ENCODE measurements at places on chromosomes 11 and 22.

DNA sequence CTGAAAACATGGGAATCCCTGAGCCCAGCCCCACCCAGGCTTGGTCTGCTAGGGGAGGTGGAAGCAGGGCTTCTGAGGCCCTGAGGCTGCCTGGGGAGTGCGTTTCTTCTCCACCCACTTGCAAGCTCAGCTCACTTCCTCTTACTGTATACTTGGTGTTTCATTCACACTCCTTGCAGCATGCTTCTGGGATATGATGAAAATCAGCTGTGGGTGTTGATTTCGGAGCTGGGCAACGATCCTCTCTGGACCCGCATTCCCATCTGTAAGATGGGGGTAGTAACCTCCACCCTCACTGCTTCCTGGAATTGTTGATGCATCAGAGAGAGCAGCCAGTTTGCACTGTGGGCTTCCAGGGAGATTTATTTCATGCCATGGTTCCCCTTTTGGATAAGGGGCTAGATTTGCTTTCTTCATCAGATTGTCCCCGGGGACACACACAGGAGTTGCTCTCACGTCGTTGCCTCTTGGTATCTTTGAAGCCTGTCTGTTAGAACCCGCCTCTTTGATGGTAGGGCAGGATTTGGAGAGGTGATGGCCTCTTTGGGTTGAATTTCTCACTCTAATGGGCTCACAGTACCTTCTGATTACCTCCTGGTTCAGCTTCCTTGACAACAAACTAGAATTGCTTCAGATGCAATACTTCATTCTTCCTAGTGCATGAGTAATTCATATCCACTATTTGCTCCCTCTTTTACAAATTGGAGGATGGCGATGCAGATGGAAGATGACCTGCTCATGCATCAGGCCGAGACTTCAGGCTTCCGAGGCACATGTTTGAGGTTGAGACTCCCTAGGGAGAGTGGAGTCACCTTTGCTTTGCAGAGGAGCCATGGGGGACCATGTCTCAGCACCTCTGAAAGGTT, 40.4 kb downstream of the BCR start:
- DNase-seq: peak; percentile 37

- no peak for DNase-seq
These were observed 37.2 kb downstream of the CKAP5 start for GRCh38 chr11:46808799-46809431.

DNA sequence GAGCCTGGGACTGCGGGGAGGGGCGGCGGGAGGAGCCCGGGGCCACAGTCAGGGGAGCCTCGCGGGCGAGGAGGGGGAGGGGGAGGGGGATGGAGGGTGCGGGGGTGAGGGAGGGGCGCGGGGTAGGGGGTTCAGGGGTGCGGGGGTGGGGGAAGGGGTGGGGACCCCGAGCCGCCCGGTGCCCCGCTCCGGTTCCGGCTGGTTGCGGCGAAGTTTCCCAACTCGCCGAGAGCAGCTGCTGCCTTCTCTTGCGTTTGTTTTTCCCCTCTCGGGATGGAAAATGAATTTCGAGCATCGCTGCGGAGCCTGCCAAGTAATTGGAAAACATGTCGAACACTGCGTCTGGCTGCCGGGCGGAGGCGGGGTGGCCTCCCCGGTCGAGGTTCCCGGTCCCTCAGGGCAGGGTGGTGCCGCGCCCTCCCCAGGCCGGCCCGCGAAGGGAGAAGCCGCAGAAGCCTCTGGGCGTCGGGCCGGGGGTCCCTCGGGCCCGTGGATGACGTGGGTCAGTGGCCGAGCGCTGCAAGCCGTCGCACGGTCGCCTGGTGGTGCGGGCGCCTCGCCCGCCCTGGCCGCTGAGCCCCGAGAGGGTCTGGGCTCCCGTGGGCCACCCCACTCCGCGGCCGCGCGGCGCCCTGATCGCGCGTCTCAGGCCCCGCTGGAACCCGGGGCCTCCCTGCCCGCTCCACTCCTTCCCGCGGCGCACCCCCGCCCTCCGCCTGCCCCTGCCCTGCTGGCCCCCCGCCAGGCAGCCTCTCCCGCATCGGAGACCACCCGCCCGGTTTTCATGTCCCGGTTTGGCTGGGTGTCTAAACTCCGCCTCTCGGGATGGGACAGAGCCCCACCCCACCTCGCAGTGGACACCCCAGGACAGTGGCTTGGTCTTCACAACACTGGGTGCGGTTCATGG, 12.1 kb downstream of the SPATA19 start:
- no peak for DNase-seq

DNA sequence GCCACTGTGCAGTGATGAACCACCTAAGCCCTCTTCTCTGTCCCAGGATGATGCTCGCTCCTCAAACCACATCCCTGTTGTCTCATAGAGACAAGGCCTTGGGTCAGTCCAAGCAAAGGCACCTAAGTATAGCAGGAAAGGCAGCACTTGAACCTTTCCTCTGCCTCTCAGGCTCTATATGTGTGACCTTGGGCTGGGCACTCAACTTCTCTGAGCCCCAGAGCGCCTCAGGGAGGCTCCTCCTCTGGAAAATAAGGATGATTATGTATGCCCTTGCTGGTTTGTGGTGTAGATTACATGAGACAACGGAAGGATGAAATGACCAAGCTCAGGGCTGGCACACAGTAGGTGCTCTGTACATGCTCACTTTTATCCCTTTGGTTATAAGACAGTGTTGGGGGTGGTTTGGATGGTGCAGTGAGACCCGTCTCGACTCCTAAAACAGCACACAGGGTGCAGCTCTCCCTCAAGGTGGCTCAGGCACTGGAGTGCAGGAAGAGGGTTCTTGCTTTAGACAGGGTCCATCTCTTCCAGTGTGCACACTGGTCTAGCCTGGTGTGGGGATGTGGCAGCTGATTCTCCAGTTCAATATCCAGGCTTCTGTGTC, 40.2 kb upstream of the ACCSL start:
- DNase-seq: no peak

DNA sequence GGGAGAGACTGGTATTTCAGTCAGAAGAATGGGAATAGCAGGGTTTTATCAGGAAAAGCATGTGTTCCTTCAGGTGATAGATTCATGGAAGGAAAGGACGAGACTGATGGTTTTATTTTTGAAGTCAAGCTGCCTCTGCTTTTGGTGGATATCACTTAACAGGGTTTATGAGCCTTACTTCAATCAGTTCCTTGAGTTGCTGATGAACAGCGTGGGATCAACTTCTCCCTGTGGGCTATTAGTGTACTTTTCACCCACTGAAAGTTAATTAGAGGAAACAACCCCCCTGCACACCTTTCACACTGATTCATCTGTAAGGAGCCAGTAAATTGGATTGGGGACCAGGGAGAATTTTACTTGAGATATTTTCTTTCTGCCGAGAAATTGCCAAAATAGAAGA, 479.0 kb downstream of the NELL1 start:
- no peak for DNase-seq

- DNase-seq: no peak
These were observed 81.1 kb downstream of the BDNF start for GRCh38 chr11:27619039-27619574.

GRCh38 chr11:4436411-4436810, 12.7 kb upstream of the OR52K2 start:
- DNase-seq: no peak

DNA sequence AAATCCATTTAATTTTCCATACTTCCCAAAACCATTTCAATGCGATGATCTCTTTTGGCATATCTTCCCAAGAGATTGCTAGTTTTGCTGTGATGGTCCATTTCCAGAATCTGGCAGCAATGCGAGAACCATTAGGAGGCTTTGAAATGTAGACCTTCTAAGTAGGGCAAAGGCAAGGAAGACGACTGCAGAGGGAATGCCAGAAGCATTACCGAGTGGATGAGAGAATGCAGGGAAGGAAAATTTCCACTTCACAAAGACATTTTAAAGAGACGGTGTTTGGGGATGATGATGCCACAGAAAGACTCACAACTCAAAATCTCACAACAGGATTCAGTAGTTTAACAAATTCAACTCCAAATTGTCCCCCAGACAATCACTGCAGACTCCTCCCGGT, 471 bp upstream of the CEP126 start:
- no peak for DNase-seq

DNA sequence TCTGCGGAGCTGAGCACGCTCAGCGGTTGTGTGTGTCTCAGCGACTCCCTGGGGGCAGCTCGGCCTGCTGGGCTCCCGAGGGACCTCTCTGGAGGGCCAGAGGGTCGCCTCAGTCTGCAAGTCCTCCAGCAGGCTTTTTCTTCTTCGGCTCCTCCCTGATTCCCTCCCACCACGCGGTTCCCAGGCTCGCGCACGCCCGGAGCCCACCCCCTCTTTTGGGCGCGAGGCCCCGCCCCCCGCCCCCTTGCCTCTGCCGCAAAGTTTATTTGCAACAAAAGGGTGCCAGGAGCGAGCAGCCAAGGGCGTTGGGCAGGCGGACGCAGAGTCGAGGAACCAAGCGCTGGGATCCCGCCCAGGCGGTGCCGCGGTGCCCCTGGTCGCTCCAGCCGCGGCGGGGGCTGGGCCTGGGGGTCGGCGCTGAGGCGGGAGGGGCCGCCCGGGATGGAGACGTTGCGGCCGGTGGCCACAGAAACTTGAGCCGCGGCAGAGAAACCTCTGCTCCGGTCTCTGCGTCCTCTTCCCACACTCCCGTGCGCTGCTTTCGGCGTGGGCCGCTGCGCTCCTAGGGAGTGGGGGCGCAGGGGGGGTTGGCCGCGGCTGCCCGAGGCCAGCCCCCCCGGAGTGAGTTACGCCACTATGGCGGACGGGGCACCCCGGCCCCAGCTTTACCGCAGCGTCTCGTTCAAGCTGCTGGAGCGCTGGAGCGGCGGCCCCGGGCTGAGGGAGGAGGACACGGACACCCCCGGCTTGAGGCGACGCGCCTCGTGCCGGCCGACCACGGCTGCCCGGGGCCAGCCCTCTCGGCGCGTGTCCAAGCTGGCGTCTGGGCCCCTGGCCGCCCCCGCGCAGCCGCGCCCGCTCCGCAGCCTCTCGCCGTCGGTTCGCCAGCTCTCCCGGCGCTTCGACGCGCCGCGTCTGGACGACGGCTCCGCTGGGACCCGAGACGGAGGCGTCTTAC, at the start of gene ARHGEF17:
Gene ARHGEF17 (plus strand): TSS at position 274 of the 958 bp plus-strand sequence. CDS start 363 bp downstream, at position 637.
- peak; percentile 48 for DNase-seq

DNA sequence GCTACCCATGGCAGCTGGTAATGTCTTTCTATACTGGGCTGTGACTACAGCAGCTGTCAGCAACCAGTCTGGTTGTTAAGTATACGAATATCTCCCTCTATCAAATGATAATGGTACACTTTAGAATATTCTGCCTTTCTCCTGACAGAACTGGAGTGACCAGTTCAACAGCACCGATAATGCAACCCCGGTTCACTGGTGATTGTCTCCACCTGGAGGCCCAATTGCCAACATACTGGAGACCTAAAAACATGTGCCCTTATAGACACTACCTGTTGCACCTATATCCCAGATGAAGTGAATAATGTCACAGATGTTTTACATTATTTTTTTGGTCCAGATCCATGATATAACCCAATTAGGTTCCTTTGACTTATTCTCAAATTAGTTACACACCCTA, 21.1 kb downstream of the OR5P2 start:
- no peak for DNase-seq

DNA sequence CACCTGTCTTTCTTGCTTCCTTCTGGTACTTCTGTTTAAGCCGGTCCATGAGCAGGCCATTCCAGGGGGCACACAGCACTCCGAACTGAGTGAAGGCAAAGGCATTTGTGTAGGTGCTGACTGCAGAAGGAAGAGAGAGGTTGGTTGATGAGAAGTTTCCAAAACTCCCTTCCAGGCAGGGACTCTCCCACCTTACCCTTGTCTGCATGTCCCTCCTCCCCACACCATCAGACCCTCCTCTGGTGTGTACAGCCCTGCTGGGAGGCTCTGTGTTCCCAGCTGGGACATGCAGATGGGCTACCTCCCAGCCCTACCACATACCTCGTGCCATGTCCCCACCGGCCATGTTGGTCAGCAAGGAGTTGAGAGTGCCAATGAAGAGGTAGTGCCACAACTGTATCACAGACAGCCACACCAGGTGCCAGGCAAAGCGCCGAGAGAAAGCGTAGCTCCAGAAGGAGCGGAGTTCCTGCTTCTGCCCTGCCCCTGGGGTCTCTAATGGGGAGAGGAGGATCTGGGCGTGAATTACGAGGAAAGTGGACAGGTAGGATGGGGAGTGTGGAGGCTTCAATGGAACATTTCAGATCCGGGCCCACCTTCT, 12.2 kb downstream of the SLC43A3 start:
- no peak for DNase-seq

GRCh38 chr11:128316541-128317227, 270.7 kb downstream of the ETS1 start:
- DNase-seq: no peak

- DNase-seq: no peak
These were observed 6.2 kb downstream of the LARGE2 start for GRCh38 chr11:45928535-45929215.

GRCh38 chr11:131195661-131196517, 174.5 kb upstream of the NTM start:
- no peak for DNase-seq

GRCh38 chr22:36577019-36577418, 48.1 kb upstream of the EIF3D start:
- DNase-seq: no peak
